Left ventricle myocardium inferior (tissue), 1 donor: ENCODE measurements at places on chromosomes 11 and 22.

DNA sequence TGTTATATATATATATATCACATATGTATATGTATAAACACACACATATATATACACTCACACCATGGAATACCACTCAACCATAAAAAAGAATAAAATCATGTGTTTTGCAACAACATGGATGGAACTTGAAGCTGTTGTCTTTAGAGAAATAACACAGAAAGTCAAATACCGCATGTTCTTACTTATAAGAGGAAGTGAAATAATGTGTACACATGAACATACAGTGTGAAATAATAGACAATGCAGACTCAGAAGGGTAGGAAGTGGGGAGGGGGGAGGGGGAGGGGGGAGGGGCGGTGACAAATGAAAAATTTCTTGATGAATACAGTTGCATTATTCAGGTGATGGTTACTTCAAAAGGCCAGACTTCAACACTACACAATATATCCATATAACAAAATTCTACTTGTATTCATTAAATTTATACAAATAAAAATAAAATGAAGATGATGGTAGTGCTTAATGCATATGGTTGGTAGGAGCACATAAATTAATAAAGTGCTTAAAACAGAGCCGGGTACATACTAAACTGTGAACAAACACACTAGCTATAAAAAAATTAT, 5.8 kb upstream of the OR5B2 start:
- DNase-seq = no peak

DNA sequence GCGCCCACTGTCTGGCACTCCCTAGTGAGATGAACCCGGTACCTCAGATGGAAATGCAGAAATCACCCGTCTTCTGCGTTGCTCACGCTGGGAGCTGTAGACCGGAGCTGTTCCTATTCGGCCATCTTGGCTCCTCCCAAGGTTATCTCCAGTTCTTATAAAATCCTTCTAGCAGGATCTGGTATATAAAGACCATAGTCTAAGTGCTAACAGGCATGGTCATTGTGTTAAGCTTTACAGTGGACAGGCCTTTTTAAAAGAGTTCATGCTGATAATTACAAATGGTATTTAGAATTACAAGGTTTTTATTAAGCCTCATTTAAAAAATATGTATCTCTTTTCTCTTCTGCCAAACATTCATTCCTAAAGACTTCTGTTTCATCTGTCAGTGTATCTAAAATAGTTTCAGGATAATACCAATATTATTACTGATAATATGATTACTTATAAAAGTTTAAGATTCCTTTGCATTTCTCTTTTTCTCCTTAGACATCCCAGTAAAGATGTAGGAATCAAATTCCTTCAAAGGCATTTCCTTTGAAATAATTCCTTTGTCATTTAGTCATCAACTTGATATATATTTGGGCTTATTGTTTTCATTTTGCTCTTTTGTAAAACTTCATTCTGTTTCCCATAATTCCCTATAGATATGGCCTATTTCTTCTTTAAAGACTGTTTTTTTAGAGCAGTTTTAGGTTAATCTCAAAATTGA, 20.7 kb downstream of the DDX10 start:
- DNase-seq = no peak

- DNase-seq = peak; percentile 38
Measured at GRCh38 chr11:27471589-27472397, 797 bp downstream of the LGR4 start.

- no peak for DNase-seq
Measured at GRCh38 chr11:36449561-36450096, 60.4 kb downstream of the TRAF6 start.

- DNase-seq = no peak
Measured at GRCh38 chr11:86595451-86595850, 77.0 kb downstream of the ME3 start.

- no peak for DNase-seq
Measured at GRCh38 chr22:27879923-27880322, 39.1 kb downstream of the PITPNB start.

GRCh38 chr11:64620381-64620971, 29.5 kb downstream of the SLC22A12 start:
- no peak for DNase-seq

DNA sequence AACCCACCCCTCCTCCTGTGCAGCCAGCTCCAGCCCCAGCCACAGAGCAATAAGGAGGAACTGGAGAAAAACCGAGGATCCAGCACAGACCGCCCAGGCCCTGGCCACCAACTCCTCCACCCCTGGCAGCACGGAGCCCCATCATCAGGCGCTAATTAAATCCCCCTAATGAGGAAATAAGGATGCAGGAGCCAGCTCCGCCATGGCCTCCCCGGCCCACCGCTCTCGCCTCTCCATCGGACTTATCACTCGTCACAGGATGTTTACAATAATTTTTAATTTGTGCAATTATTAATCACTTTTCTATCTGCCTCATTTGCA, 42.6 kb downstream of the BUD13 start:
- no peak for DNase-seq

DNA sequence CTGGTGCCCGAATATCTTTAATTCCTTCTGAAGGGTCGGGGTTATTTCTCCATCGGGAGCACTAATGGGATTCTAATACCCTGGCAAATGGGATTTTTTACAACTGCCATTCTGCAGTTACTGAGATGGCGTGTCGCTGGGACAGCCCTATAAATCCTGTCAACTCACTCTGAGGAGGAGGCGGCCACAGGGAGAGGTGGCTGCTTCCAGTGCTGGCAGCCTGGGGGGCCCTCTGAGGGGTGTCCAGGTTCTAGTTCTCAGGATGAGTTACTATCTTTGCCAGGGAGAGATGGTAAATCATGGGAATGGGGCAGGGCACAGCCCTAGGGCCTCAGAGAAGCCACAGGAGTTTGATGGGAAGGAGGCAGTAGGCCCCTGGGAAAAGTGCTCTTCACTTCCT, 135.9 kb downstream of the NTM start:
- no peak for DNase-seq

- DNase-seq = no peak
Measured at GRCh38 chr11:9030601-9031000, 26.8 kb upstream of the NRIP3 start.

DNA sequence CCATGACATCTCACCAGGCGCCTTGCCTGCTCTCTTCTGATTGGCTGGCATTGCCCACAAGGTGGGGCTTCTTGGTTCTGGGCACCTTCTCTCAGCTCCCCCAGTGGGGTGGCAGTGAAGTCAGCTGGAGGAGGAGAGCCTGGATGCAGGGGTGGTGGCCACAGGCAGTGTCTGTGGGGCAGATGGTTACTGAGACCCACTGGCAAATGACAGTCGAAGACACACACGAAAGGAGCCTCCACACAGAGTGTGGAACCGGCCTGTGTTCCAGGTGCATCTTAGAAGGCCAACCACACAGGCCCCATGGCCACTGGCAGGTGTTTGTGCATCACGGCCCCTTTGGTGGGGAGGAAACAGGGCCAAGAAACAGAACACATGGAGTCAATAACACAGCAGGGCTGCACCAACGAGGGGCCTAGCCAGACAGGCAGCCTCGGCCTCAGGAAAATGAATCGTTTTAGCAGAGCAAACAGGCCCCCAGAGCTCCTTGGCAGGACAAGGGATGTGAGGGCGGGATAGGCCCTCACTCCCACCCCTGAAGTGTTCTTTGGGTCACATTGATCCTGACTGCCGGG, 683.4 kb downstream of the TBC1D22A start:
- no peak for DNase-seq

- DNase-seq = no peak
Measured at GRCh38 chr11:10349281-10349665, 44.4 kb downstream of the ADM start.

- no peak for DNase-seq
Measured at GRCh38 chr22:22384668-22385244, 123.8 kb downstream of the ZNF280B start.

GRCh38 chr11:19577976-19578619, 134.5 kb upstream of the NAV2 start:
- peak; percentile 48 for DNase-seq

GRCh38 chr11:99069856-99070444, 49.2 kb downstream of the CNTN5 start:
- DNase-seq = no peak

GRCh38 chr11:12411806-12412727, 34.7 kb downstream of the PARVA start:
- DNase-seq = peak; percentile 63

DNA sequence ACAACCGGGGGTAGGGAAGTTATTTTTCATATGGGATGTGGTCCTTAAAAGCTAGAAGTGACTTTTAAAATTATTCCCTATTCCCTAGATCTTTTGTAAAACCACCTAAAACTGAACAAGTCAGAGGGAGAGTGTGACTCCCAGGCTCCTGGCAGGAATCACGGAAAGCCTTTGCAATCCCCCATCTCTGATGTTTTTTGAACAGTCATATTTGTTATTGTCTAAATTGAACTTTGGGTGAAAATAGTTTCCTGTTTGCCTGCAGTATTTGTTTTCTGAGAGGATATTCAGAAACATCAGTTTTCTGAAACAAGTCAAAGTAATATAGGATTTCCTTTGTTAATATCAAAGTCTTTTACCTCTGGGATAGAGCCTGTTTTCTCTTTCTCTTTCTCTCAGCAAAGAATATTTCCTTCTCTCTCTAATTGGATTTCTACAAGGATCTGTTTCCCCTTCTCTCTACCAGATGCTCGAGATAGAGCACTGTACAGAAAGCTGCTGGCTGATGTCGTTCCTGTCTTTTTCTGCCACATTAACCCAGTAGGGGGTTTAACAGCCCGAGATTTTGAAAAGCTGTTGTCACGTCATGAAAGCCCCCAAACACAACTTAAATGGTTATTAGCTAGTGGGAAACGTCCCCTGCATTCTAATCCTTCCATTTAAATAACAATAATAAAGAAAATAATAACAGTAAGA, 132.2 kb upstream of the PITPNB start:
- no peak for DNase-seq

GRCh38 chr11:82732348-82732733, 1.3 kb downstream of the FAM181B start:
- no peak for DNase-seq

DNA sequence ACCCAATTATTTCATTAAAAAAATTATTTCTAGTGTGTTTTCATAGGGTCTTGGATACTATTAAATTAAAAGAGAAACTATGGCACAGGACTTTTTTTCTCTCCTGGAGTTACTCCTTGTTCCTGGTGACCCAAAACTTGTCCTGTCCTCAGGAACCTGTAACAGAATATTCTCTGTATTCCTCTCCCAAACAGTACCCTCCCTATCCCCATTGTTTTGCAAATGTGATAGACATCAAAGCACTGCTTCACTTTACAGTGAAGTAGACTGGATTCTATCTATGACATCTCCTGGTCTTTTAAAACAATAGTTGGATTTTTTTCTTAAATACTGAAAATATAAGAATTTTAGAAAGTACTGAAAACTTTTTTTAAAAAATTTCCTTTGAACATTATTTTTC, 37.2 kb downstream of the FAR1 start:
- DNase-seq = no peak

GRCh38 chr22:17120711-17121232, 388 bp downstream of the TMEM121B start:
- DNase-seq = no peak

DNA sequence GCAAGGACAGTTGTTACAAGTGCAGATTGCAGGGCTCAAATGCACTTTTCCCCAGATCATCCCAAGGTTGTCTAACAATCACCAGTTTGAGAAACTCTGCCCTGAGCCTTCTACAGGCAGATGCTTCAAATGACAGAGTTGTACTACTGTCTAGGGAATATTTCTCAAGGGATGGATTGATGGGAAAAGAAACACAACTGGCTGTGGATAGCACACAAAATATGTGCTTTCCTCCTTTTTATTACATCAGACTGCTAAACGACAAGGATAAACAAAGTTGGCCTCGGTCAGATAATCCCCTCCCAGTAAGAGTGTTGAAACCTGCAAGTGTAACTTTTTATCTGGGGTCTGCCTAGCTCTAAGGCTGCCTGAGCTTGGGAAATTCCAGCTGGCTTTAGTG, 46.6 kb upstream of the SORL1-AS1 start:
- DNase-seq = no peak

- no peak for DNase-seq
Measured at GRCh38 chr11:121563900-121564822, 111.4 kb upstream of the SORL1-AS1 start.

DNA sequence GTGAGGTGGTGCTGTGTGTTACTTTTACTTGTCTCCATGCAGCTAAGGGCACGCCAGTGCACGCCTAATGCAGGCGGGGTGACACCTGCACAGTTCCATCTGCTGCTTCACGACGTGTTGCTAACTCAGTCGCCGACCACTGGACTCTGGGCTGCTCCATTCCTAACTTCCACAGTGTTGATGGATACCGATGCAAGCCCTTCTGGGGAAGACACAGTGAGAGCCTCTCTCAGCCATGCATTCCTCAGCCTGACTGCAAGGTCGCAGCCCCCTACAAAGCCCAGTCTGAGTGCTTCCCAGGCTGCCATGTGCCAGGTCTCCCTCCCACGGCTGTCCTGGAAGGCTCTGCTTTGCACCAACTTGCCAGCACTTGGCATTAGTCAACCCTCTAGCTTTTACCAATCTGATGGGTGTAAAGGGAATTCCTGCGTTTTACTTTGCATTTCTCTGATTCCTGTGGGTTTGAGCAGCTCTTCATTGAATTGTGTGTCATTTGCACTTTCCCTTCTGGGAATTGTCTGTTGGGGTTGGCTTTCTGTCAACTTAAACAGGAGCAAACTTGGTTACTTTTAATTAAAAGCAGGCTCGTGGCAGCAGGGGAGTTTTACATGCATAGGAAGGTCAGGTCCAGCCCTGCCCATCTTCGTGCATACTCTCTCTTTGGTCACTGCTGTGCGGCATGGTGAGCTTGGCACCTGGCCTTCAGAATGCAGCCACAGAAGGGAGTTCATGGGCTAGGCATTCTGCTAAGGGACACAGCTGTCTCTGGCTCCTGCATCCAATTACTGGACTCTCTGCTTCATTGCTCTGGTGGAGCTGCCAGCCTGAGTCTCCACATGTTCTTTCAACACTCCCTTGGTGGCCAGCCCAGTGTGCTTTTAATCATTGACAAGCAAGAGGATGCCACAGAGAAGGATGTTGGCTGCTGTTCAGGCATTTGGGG, 34.6 kb upstream of the SHANK2 start:
- no peak for DNase-seq

DNA sequence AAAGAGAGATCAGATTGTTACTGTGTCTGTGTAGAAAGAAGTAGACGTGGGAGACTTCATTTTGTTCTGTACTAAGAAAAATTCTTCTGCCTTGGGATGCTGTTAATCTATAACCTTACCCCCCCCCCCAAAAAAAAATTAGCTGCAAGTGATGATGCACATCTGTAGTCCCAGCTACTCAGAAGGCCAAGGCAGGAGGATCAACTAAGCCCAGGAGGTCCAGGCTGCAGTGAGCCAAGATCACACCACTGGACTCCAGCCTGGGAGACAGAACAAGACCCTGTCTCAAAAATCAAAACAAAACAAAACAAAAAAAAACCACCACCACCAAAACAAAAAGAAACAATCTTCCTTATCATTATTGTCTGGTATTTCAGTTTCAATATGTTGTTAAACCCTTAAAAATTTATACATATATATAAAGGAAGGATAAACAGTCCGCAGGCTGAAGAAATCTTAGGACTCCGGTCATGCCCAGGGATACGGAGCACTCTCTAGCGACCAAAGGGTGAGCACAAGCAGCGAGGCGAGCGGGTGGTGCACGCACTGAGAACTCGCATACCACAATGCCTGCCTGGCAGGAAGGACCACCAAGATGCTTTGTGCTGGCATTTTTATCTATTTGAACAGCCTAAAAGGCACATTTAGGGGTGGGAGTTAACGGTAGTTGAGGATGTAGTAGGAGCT, 6.4 kb downstream of the POLDIP3 start:
- no peak for DNase-seq

GRCh38 chr11:13328286-13328685, 50.7 kb downstream of the BMAL1 start:
- DNase-seq = no peak

GRCh38 chr22:33597274-33597985, 322.8 kb downstream of the LARGE1 start:
- peak; percentile 25 for DNase-seq
